ENCODE measurements at places on chromosomes 4 and X.

GRCh38 chr4:106355193-106355592, 13.4 kb downstream of the GIMD1 start:
- DNase-seq = no peak

DNA sequence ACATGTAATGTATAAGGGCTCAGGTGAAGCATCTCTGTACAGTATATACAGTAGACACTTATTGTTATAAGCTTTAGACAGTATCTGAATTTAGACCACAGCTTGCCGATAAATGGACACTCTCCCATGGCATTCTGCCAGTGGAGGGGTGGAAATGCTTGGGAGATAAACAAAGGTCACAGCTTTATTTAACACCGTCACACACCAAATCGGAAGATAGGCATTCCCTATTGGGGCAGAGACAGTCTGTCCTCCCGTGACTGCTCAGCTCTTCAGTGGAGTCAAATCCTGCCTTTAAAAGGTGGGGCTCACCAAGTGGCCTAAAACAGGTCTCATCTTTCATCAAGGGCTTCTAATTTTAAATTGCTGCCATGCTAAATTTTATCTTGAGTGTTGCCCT, 178.8 kb downstream of the CAMK2D start:
- DNase-seq = no peak

DNA sequence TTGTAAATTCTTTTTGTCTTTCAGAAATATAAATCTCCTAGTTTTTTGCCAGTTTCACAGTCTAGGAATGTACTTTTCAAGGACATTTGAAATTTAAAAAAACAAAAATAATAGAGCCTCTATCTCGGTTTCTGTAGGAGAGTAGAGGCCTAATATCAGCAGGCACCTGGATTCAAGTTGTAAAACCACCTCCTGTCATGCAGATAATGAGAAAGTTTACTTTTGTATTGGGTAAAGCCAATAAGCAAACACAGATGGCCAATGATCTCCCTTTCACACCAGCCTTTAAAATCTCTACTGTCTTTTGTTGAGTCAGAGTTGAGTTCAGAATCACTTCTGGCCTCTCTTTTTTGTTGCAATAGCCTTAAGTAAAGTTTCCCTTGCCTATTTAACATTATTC, 1499.9 kb downstream of the PCDH18 start:
- DNase-seq = no peak

DNA sequence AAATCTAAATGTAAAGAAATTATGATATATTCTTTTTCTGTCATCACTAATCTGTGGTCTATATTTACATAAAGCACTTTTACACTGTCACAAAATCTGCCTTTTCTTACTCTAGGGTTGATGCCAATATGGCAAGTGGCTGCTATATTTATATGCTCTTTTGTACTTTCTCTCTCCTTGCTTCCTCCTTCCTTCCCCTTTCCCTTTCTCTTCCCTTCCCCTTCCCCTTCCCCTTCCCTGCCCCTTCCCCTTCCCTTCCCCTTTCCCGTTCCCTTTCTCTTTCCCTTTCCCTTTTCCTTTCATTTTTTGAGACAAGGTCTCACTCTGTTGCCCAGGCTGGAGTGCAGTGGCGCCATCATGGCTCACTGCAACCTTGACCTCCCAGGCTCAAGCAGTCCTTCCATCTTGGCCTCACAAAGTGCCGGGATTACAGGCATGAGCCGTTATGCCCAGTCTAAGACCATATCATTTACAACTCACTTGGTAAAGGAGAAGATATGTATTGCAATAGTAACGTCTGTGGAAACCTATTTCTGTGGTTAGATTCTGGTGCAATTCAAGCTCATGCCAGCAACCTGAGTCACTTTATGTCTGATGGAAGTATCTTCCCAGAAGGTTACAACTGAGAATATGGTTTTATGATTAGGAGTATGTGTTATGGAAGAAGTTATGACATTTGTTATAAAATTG, 13.9 kb upstream of the PLAC8 start:
- DNase-seq = no peak

- DNase-seq = no peak
These were observed 394.1 kb downstream of the KCNIP4 start for GRCh38 chr4:21554500-21554899.

GRCh38 chrX:19793471-19793870, 93.9 kb downstream of the SH3KBP1 start:
- no peak for DNase-seq

DNA sequence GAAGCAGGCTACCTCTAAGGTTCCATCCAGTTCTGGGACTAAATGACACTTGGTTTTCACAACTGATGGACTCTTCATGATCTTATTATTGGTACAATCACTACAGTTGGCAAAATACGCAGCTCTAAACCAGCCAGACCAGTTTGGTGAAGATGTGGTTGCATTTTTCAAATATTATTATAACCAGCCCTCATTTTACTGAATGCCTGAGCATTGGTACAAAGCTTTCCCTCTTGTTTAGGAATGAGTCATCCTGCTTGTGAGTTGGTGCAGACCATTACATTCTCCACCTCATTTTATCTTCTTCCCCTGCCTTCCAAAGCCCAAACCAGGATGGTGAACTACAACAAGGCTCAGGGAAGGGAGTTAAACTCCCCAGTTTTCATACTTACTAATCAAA, 223.1 kb downstream of the KDR start:
- DNase-seq = no peak

GRCh38 chr4:174111422-174111821, 172.0 kb downstream of the FBXO8 start:
- DNase-seq = no peak

DNA sequence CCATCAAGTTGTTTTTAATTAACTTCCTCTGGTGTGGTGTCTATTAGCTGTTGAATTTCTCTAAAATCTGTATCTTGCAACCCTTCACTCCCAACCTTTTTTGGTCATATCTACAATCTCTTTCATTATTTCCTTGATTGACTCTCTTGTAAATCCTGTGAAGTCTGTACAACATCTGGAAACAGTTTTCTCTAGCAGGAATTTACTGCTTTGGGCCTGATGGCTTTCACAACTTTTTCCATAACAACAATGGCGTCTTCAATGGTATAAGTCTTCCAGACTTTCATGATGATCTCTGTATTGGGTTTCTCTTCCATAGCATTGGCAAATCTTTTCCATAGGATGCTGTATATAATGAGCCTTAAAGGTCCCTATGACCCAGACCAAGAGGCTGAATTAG, 49.0 kb downstream of the TBC1D19 start:
- DNase-seq = no peak

- no peak for DNase-seq
These were observed 7.9 kb downstream of the FRMD7 start for GRCh38 chrX:132119821-132120515.

GRCh38 chr4:185868983-185869382, 57.0 kb upstream of the SORBS2 start:
- DNase-seq = no peak

DNA sequence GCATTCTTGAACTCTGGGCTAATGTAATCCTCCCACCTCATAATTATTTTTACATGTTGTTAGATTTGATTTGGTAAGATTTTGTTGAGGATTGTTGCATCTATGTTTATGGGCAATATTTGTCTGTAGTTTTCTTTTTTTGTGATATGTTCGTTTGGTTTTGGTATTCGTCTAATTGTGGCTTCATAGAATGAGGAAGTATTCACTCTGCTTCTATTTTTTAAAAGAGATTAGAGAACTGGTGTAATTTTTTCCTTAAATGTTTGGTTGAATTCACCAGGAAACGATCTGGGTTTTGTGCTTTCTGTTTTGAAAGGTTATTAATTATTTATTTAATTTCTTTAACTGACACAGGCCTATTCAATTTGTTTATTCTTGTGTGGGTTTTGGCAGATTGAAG, 161.2 kb upstream of the NUDT6 start:
- DNase-seq = no peak

- DNase-seq = no peak
These were observed 102.1 kb upstream of the KLF8 start for GRCh38 chrX:56130031-56130430.

GRCh38 chr4:94235825-94236224, 28.2 kb downstream of the SMARCAD1 start:
- no peak for DNase-seq

GRCh38 chrX:40108959-40109287, 11.2 kb upstream of the BCOR start:
- peak; percentile 53 for DNase-seq

DNA sequence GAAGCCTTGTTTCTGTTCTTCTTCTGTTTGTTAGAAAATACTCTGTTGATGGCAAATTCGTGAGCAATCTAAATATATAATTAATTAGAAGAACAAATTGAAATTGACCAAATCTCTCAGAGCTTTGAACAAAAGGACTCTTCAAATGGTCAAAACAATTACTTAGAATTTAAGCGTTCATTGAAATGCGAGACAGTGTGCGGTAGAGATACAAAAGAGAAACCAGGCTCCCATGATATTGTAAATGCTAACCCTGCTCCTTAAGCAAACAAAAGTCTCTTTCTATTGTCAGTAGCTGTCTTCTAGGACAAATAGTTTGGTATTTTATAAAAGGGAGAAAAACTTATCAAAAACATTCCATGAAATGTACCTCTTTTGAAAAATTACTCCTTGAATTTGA, 453.4 kb upstream of the MAGEB2 start:
- DNase-seq = no peak

DNA sequence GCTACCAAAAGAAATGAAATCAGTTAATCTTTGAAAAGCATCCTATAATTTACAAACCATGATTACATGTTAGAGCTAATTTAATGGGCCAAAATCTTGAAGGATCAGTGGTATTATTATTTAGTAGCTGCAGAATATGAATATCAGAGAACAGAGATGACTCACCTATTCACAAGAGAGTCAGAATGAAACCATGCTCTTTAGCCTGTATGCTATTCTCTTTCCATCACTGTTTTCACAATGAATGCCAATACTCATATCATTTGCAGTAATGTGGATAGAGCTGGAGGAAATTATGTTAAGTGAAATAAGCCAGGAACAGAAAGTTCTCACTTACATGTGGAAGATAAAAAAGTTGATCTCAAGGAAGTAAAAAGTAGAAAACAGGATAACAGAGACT, 414.1 kb downstream of the CENPC start:
- DNase-seq = no peak

DNA sequence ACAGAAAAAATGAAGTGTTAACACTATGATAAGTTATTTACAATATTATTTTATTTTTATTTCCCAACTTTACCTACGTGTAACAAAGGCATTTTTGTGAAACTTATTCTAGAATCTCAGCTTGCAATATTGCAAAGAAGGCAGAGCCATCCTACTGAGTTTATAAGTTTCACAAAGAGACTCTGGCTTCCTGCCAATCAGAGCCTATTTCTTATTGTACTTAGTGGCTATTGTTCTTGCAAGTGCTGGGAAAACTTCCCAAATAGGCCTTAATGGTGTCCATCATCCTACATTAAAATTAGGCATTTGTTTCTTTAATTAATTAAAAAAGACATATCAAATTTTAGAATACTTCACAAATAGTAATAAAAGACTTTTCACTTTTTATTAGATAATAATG, 233.2 kb downstream of the EPHA5 start:
- peak; percentile 55 for DNase-seq

GRCh38 chr4:102522031-102522440, 20.9 kb downstream of the NFKB1 start:
- DNase-seq = no peak

DNA sequence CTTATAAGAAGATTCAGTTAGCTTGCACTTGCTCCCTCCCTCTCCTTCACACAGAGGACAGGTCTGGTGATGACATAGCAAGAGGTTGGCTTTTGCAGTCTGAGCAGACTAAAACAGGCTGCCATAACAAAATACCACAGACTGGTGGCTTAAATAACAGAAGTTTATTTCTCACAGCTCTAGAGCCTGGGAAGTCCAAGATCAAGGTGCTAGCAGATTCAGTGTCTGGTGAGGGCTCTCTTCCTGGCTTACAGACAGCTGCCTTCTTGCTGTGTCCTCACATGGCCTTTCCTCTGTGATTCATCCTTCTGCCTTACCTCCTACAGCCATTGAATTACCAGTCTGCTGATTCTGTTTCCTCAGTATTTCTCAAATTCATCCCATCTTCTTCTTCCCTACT, 13.1 kb downstream of the RP2 start:
- no peak for DNase-seq

DNA sequence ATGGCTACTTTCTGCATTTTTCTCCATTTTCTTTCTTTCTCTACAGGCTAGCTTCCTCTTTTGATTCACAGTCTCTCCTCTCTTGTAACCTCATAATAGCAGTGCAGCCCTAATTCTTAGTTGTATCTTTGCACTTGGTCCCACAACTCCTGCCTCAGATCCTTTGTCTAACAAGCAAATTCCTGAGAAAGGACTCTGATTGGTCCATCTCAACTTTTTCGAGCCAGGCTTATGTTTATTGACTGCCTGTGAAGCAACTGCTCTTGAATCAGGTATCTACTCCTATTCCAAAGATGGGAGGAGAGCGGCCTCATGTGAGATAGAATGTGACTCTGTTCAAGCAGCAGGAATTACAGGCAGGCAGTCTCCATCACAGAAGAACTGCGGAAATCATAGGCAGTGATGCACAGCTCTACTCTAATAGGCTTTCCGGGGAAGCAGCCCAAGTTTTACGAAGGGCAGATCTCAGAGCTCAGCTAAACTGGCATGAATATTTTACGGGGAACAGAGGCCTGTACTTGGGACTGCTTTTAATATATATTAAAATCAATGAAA, 123.5 kb downstream of the GABRB1 start:
- no peak for DNase-seq

DNA sequence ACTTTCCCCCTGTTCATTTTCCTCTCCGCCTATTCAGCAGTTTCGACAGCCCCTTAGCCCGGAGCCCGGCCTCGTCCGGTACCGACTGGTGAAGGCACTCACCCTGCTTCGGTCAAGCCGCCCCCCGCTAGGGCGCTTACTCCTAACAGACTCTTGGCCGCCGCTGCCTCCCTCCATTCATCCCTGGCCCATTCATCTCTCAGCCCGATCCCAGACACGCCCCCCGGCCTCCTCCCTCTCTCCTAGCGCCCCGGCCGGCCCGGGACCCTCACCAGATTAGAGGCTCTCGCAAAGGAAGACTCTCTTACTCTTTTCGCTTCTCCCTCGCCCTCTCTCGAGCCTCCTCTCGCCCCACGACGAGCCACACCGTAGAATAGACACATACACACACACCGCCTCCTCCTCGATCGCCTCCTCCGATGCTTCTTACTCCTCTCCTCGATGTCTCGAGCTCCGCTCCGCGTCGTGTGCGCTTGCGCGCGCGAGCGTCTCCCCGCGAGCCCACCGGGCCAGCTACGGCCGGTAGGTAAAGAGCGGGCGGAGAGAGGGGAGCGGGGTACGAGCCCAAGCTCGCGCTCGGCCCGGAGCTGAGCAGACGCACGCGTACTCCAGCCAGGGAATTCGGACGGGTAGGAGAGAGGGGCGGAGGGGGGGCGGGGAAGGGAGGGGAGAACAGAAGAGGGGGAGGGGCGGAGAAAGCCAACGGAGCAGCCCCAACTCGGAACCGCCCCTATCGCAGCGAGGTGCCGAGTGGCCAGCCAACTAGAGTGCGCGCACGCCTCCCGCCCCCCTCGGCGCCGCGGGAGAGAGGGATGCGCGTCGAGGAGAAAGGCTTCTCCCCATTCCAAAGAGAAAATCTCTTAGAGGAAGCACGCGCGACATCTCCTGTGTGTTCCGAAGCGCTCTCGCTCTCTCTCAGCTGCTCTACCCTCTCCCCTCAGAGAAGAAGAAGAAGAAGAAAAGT, at the start of gene WNK3:
Gene WNK3 (minus strand): TSS at position 633 of the 964 bp plus-strand sequence.
- no peak for DNase-seq

Data from COR-L47 (cell line).